ENCODE measurements at places on chromosomes 5 and 9.

GRCh38 chr5:117645400-117645799 is 1070.8 kb upstream of the SEMA6A start:
- no peak for DNase-seq

- DNase-seq = no peak
These were observed 482.1 kb downstream of the SEMA5A start for GRCh38 chr5:9063615-9064245.

- DNase-seq = no peak
These were observed 188.7 kb downstream of the FBXL17 start for GRCh38 chr5:108193021-108193795.

- no peak for DNase-seq
These were observed 19.7 kb downstream of the COL5A1 start for GRCh38 chr9:134661299-134661698.

GRCh38 chr9:76399856-76400255 is 5.6 kb upstream of the RFK start:
- DNase-seq = no peak

GRCh38 chr5:76326577-76327302 is 76.3 kb upstream of the IQGAP2 start:
- no peak for DNase-seq

- no peak for DNase-seq
These were observed 79.4 kb downstream of the SLC1A3 start for GRCh38 chr5:36685631-36686288.

DNA sequence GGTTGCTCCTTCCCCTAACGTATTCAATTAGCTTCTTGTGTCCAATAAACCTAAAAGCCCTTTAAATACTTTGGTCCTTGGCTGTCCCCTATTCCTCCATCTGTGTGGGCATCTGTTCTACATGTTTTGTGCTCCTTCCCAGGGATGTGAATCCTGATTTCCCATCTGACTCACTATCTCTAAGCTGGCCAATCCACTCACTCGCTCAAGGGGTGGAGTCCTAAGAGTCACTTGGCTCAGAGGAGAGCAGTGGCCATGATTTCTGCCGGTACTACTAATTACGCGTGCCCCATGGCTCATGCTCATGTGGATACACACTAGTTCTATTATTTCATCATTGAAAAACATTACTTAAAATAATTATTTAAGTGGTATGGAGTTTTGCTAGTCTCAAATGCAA is 89.6 kb downstream of the TAF11L14 start:
- DNase-seq = no peak

- DNase-seq = peak; percentile 77
These were observed 1.3 kb upstream of the ERBIN start for GRCh38 chr5:65925044-65925600.

DNA sequence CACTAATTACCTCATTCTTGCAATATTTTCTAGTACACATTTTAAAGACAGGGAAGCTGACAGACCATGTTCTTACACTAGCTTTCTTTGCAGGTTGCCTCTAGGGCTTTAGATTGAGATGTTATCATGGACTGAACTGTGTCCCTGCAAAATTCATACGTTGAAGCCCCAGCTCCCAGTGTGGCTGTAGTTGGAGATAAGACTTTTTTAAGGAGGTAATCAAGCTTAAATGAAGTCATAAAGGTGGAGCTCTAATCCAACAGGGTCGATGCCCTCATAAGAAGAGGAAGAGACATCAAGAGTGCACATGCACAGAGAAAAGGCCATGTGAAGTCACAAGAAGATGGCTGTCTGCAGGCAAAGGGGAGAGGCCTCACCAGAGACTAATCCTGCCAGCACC is 471.2 kb upstream of the ACTBL2 start:
- no peak for DNase-seq

DNA sequence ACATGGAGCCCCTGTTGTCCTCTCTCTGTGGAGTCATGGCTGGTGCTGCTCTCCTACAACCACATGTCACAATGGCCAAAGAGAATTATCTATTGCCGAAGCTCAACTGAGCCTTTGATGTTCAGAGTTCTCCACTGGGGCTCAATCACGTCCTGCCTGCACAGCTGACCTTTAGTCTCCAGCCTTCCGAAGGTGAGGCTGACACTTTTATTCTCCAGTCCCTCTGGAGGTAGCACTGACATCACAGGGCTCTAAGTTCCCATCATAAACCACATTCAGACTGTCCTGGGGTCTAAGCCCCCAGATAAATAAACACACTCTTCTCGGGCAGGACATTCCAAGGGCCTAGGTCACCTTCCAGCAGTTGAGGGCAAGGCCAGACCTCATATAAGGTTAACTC is 23.4 kb downstream of the ADCY2 start:
- no peak for DNase-seq

DNA sequence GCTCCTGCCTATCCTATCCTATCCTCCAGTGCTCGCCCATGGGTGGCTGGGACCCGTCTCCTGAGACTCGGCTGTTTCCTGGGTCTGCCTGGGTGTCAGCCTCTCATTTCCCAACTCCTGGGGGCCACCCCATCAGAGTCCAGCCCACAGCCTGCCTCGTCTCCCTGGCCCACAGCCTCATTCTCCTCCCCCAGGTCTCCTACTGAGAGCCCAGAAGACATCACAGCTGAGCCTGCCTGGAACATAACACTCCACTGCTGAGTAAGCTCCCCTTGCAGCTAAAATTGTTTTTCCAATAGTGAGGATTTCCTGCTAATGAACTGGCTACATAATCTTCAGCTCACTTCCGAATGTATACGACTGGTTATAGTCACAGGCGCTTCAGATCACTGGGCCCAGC is 95.3 kb downstream of the TTLL11 start:
- DNase-seq = no peak

GRCh38 chr5:150663936-150664335 is 2.9 kb downstream of the MYOZ3 start:
- DNase-seq = no peak

GRCh38 chr9:133463864-133464615 is 4.3 kb downstream of the CACFD1 start:
- DNase-seq = no peak

DNA sequence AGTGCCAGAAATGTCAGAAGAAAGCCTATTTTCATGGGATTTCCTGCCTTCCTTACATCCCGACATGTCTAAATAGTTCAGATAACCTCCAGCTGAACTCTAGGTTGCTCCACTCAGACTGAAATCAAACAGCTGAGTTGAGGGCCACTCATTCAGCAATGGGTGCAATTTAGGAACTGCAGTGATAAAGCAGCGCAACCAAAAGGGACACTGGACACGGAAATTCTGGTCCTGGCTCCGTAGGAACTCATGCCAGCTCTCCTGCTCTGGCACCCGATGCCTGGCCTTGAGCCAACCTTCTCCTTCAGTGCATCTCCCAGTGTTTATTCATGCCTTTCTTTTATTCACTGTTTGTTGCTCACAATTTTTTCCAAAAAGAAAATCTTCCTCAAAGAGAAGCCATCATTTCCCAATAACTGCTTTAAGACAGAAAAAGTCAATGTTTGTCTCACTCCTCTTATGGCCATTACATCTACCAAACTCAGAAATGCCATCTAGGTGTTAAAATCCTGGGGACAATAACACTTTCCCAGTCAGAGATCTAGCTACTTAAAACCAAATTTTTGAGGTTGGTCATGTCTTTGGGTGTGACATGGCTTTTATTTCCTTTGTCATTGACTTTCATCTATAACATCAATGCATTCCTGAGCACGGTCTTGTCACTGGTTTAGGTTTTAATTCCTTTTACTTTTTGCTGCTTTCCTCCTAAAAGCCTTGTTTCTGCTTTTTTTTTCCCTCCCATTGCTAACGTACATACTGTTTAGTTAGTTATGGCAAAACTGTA is 126.9 kb downstream of the PDE4D start:
- no peak for DNase-seq

Data from CD4-positive, alpha-beta T cell treated with Interleukin-12 subunit alpha and Interleukin-12 subunit beta, for 1 hour (primary cell).